ENCODE measurements at places on chromosomes 1 and 21.

- no peak for DNase-seq
Measured at GRCh38 chr1:151846062-151846568, 6.5 kb upstream of the C2CD4D start.

GRCh38 chr1:23999156-23999671 is 19.1 kb upstream of the SRSF10 start:
- no peak for DNase-seq

GRCh38 chr1:16213013-16213412 is 561 bp upstream of the ARHGEF19 start:
- DNase-seq: no peak

DNA sequence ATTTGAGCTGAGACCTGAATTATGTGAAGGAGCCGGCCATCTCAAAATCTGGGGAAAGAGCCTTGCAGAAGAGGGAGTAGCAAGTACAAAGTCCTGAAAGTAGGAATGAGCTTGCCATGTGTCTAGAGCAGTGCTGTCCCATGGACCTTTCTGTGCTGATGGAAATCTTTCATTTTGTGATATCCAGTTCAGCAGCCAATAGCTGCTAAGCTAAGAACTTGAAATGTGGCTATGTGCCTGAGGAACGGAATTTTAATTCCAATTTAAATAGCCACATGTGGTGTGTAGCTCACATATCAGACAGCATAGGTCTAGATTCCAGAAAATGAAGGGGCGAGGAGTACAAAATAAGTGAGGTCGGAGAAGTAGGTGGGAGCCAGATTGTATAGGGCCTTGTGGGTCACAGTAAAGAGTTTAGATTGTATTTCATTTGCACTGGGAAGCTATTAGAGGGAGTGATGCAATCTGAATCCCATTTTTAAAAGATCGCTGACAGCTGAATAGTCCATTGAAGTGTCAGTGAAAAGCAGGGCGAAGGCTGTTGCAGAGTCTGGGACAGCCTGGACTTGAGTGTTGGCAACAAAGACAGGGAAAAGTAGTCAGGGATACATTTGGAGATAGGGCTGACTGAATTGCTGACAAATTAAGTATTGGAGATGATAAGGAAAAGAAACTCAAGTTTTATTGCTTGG is 80.3 kb downstream of the TMEM200B start:
- DNase-seq: no peak

- DNase-seq: no peak
Measured at GRCh38 chr1:202155478-202156021, 4.9 kb downstream of the PTPN7 start.

GRCh38 chr1:27567146-27567526 is 36.8 kb downstream of the AHDC1 start:
- no peak for DNase-seq

DNA sequence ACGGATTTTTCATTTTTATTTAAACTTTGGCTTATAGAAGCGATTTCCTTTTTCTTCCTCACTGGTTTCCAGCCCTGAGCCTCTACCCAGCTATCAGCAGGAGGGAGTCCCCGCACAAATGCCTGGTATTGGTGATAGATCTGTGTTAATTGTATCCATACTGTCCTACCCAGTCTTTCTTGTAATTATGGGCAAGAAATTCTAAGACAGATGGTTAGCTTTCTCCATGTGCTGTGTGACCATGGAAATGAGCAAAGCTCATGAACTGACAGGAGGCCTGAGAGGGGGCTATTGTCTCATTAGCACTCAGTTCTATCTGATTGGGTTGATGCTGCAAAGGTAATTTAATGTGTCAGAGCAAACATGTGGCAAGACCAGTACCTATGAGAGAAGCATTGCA is 108.1 kb upstream of the IVNS1ABP start:
- DNase-seq: no peak

- no peak for DNase-seq
Measured at GRCh38 chr1:19057784-19058475, 101.5 kb upstream of the IFFO2 start.

DNA sequence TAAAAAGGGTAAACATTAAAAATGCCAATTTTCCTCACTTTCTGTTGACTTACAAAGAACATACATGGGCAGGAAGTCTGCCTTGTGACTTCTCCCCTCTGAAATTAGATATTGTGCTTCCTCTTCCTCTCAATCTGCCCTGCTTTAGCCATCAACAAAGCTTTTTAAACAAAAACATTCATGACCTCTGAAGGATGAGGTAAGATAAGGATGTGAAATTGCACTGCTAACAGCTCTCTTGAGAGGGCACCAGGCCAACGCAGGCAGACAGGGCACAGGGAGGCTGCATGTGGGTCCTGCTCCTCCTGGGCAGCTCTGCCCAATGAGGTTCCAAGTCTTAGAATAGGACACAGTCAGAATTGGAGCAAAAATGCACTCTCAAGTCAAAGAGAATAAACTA is 62.1 kb downstream of the DEGS1 start:
- DNase-seq: no peak

GRCh38 chr1:209884665-209885117 is 53.3 kb upstream of the SYT14 start:
- no peak for DNase-seq

GRCh38 chr1:98203466-98203865 is 282.6 kb upstream of the DPYD start:
- DNase-seq: no peak

GRCh38 chr1:116346943-116347673 is 25.9 kb upstream of the ATP1A1 start:
- no peak for DNase-seq

DNA sequence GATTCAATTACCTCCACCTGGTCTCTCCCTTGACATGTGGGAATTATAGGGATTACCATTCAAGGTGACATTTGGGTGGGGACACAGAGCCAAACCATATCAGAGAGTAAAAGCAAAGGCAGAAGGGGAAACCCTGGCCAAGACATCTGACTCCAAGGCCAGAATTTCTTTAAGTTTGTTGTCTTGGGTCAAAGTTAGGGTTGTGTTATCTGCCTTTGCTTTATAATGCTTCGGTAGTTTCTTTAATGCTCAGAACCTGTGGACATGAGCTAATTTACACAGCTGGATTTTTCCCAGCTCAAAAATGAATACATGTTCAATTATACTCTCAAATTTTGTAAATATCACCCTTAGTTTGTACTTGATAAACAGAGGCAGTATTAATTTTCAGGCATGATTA is 1074.4 kb downstream of the ADGRL2 start:
- DNase-seq: no peak

Measured in cortex of kidney (tissue), 1 donor.